Left renal cortex interstitium (tissue), 4 donors: ENCODE measurements at places on chromosomes 5 and 9. TPM values are rescaled to one million over a fixed set of nuclear protein-coding genes. Genes with fewer than 3 reads are reported as not detected.

GRCh38 chr5:150789943-150790611, 11.5 kb downstream of the SMIM3 start:
- DNase-seq: no peak

Gene NXNL2
- 3.5 TPM for polyA plus RNA-seq

GRCh38 chr5:485946-486491, 38.2 kb downstream of the SLC9A3 start:
- no peak for DNase-seq

DNA sequence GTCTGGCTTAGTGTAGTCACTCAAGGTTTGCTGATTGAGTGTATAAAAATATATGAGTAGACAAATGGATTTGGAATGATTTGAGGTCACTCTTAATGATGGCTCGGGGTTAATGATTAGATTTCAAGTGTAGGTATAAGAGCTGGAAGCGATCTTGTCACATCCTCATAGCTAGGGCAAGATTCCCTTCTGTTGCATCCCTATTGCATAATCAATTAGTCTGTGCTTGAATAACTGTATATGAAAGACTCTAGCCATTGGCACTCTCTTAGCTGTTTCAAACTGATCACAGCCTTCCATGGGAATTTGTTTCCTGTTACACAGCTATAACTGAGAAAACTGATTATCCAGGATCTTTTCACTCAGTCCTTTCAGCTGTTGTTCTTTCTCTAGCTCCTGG, 811.6 kb downstream of the TLE4 start:
- DNase-seq: no peak

DNA sequence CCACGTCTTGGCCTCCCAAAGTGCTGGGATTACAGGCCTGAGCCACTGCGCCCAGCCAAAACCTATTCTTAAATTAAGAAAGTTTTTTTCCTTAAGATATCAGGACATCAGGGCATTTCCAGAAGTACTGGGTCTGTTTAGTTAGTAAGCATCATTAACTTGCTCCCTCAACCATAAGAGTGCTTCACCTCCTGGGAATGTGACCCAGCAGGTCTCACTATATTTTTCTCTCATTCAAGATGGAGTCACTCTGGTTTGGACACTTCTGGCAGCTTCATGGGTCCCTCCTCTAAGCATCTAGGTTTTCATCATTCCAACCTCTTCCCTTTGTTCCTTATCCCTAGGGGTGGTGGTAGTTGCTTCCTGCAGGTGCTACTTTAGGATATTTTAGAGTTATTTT, 10.3 kb upstream of the BRD3OS start:
- no peak for DNase-seq

Gene STK32A
- 17.3 TPM for polyA plus RNA-seq

Gene OR1L6
- not detected for polyA plus RNA-seq

DNA sequence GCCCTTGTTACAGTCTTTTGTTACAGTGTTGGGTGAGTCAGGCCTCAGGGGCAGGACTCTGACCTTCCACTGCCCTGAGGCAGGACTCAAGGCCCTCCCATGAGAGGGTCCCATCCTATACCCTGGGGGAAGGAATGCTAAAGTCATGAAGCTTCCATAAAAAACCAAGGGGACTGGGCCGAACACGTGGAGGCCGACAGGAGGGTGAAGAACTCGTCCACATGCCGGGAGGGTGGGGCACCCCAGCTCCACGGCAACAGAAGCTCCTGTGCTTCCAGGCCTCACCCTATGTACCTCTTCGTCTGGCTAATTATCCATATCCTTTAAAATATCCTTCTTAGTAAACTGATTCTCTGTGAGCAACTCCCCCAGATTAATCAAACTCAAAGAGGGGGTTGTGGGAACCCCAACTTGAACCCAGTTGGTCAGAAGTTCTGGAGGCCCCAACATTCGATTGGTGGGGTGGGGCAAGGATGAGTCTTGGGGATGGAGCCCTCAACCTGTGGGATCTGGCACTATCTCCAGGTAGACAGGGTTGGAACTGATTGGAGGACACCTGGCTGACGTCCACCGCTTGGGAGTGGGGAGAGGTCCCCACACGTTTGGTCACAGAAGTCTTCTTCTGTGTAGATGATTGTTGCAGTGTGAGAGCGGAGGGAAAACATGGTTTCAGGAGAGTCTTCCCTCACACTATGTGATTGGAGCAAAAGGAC, 19.1 kb downstream of the MGAT1 start:
- no peak for DNase-seq

Gene CARTPT
- polyA plus RNA-seq: not detected

Gene NR2F1
- 304 TPM for polyA plus RNA-seq

DNA sequence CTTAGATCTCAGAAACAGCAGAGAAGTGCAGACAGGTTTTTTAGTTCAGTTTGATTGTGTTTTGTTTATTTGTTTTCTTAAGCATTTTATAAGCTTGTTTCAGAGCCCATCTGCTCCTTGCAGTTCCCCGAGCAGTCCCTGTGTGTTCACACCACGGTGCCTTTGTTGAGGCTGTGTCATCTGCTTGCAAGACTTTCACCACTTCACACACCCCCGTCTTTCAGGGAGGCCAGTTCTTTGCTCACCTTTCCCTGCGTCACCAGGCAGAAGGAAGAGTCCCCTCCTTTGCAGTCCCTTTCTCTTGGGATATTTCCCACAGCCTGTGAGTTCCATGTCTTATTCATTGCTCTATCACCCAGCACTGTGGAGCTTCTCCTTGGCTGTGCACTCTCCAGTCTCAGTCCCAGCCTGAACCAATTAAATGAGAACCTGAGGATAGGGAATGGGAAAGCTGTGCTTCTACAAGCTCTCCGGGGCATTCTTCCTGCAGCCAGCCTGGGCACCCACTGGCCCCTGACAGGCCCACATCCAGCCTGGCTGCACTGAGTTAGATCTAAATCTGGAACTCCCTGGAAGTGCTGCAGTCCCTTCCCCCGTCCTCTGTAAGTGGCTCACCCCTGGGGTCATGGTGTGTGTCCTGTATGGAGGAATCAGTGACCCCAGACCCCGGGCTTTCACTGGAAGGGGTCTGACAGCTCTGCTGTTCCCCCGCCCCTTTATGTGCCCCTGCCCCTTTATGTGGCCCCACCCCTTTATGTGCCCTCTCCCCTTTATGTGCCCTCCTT, 5.5 kb downstream of the MVB12B start:
- no peak for DNase-seq

Gene CDKN2A
- not detected for polyA plus RNA-seq

Gene PLPP1
- polyA plus RNA-seq: 101 TPM

Gene SPINK4
- not detected for polyA plus RNA-seq

Gene TRPM6
- polyA plus RNA-seq: 1.3 TPM

DNA sequence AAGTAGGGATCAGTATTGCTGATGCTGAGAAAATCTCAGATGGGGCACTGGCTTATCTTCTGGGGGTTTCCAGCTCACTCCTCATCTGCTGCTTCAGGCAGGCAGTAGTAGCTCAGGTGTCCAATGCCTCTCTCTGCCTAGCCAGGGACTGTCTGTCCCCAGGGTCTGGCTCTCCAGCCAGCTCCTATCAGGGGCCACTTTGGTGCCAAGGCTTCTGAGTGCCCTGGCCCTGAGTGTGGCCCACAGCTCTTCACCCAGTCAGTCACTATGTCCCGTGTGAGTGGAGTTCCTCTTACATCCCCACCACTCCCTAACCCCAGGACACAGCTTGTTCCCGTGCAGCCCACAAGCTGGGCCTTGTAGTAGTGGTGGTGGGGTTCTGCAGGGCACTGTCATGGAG, 251.5 kb downstream of the HSPA4 start:
- no peak for DNase-seq

Gene WASHC1
- polyA plus RNA-seq: 39.4 TPM

Gene WWC1
- polyA plus RNA-seq: 69.7 TPM

GRCh38 chr5:142202282-142202681, 93.7 kb downstream of the NDFIP1 start:
- no peak for DNase-seq

Gene RASGRF2
- polyA plus RNA-seq: 2.4 TPM

DNA sequence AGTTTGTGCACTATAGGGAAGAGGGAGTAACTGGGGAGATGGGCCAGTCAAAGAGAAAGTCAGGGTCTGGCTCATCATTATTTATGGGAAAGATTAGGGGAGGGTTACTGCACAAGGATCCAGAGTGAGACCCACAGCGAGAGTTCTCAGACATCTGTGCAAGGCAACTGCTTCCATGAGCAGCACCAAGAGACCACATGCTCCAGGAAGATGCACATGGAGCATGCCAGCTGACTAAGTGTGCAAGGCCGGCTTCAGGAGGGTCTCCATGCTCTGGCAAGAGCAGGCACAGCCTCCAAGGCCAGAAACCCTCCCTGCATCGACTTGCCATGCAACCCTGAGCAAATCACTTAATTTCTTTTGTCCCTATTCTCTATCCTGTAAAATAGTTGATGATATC, 616.9 kb downstream of the CSNK1G3 start:
- no peak for DNase-seq

Gene PCDHGB6
- 7.9 TPM for polyA plus RNA-seq

DNA sequence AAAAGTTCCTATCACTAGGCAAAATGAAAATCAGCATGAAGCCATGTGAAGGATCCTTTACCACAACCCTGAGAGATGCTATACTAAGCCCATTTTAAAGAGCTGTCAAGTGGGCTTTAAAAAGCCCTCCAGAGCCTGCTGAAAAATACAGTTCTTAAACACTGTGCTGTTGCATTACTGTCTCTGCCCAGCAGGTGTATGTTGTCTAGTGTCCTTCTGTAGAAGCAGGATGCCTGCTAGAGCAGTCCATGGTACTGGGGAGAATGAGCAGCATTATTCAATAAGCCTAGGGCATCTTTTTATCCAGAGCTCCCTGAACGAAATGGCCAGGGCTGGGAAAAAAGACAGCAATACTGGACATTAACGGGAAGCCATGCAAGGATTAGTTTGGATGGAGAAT, 126.2 kb upstream of the PLCXD3 start:
- no peak for DNase-seq

- no peak for DNase-seq
These were observed 37.6 kb upstream of the HNRNPA0 start for GRCh38 chr5:137791799-137792198.

GRCh38 chr5:147565524-147565923, 55.7 kb upstream of the DPYSL3 start:
- DNase-seq: no peak
